Left renal pelvis (tissue), 4 donors: ENCODE measurements at places on chromosomes 13 and 19.

DNA sequence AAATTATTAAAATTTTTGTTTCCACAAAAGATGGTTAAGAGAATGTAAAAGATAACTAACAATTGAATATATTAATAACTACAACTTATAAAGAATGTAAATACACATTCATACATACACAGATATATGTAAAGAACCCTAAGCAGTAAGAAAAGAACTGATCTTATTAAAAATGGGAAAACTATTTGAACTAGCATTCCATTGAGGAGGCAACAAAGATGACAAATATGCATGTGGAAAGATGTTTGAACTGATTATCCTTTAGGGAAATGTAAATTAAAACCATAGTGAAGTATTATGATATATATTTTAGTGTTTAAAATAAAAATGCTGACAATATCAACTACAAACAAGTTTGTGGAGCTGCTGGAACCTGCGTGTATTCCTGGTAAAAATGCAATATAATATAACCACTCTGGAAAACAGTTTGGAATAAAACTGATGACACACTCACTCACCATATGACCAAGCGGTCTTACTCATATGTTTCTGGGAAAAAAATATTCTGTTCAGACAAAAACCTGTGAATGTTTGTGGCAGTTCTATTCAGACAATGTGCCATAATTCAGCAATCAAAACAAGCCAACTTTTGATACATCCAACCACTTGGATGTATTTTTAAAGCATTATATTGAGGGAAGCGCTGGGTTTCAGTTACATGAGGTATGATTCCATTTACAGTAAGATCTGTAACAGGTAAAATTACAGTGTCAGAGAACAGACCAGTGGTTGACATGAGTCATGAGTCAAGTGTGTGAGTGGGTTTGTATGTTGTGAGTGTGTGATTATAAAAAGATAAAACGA is 694.4 kb upstream of the SLITRK5 start:
- DNase-seq, result no peak

- no peak for DNase-seq
Observed at GRCh38 chr13:98889419-98890085, 88.3 kb downstream of the DOCK9 start.

DNA sequence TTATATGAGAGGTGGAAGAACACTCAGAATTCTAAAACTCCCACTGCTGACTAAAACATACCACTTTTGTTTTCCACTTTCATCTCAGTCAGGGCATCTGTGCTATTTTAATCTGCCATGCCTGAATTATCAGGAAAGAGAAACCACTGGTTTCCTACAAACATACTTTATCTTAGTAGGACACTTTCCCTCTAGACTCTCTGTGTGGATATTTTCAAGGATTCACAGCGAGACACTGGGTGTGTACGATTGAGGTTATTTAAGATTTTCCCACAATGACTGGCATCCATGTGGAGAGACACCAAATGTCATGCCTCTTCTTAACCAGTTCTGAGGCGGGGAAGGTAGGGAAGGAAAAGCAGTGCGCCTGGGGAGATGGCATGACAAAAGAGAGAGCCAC is 212.2 kb downstream of the ENOX1 start:
- no peak for DNase-seq

DNA sequence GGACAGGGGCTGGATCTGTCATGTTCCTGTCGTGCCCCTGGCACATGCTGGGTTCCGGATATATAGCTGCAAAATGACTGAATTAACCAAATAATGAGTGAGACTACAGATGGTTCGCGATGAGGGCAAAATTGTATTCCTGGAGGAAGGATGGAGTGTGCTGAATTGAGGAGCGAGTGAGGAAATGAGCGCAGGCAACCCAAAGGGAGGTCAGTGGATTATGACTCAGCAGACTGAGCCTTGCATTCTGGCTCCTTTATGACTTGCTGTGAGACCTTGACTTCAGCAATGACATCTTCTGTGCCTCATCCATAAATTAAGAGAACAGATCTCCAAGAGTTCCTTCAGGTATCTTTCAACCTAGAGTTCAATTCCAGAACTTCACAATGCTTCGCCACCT is 115.0 kb upstream of the CLDN10 start:
- no peak for DNase-seq

- no peak for DNase-seq
Observed at GRCh38 chr13:37656247-37656940, 57.8 kb upstream of the POSTN start.

GRCh38 chr13:79909644-79910043 is 428.7 kb downstream of the NDFIP2 start:
- DNase-seq, result peak; percentile 38

GRCh38 chr19:4748185-4748584 is 24.5 kb upstream of the DPP9 start:
- no peak for DNase-seq

GRCh38 chr19:38990949-38991697 is 15.6 kb upstream of the FBXO17 start:
- no peak for DNase-seq

DNA sequence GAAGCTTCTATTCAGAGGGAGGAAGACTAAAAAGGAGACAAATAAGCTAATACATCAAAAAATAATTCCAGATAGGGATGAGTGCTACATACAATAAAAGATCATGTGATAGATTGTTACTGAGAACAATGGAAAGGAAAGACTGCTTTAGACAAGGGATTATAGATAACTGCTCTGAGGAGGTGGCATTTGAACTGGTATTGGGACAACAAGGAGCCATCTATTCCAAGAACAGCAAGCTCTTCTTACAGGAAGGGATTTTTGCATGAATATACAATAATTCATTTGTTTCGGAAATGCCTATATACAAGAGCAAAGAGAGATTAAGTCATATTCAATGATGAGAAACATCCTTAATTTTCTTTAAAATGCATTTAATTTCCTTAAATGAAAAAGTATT is 540.5 kb upstream of the KLF12 start:
- no peak for DNase-seq

DNA sequence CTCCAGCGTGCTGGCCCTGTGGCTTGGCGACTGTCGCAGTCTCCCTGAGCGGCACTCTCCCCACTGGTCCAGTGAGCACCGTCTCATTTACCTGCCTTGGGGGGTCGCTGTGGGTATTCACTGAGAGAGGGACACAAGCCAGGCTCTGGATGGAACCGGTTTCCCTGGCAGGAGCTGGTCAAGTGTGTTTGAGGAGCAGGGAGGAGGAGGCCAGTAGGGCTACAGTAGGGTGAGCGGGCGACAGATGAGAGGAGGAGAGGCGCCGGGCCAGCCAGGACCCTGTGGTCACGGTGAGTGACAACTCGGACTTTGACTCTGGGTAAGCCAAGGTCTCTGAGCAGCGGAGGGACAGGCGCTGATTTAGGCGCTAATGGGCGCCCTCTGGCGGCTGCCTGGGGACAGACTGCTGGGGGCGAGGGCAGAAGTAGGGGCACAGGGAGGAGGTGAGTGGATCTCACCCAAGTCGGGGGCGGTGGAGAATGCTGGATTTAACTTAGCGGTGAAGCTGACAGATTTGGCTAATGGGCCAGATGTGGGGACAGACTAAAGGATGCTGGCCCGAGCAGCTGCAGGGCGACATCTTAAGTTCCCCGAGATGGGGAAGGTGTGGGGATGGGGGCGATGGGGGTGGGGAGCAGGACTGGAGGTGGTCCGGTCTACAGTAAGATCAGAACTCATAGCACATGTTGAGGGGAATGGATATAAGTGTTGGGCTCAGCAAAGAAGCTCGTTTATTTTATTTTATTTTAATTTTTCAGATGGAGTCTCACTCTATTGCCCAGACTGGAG is 4.7 kb upstream of the PRMT1 start:
- no peak for DNase-seq

- no peak for DNase-seq
Observed at GRCh38 chr13:101146101-101146898, 270.0 kb downstream of the NALCN start.

GRCh38 chr19:44719262-44719701 is 20.3 kb downstream of the CEACAM16 start:
- no peak for DNase-seq

DNA sequence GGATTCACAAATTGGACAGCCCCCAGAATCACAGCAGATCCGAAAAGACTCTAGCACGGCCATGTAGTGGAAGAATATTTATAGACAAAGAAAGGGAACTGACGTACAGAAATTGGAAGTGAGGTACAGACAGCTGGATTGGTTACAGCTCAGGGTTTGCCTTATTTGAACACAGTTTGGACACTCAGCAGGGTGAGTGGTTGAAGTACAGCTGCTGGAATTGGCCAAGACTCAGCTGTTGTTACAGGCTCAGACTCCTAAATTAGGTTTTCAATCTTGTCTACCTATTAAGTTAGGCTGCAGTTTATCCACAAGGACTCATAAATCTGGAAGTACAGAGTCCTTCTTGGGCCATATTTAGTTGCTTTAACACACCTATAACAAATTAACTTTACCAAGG is 5.8 kb upstream of the CFAP97D2 start:
- no peak for DNase-seq

DNA sequence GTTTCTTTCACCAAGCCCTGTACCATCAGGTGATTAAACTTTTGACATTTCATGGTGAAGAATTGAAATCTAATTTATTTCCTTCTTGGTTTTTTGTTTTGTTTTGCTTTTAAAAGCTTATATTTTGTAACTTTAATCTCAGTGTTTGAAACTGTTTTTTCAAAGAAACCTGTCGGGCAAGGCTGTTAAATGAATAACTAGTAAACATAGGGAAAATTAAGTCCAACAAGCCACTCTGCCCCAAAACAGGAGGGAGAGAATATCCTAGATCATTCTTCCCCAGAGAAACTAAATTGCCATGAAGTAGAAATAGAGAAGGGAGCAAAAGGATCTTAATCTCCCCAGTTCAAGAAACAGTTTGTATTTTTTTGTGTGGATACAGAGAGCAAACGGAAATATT is 98.2 kb downstream of the FREM2 start:
- no peak for DNase-seq

DNA sequence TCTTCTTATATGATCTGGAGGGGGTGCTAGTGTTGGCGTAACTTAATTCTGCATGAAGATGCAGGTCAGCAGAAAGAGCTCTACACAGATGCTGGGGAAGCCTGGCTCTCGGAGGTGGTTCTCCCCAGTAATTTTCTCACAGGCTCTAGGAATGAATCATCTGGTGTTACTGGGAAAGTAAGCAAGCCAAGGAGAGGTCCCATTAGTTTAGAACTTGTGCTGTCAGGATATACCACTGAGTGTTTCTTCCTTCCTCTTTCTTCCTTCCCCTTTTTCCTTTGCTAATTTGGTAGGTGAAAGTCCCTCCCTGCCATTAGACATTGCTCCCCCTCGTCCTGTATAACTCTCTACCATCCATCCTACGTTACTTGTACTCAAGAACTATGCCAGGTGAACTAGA is 68.3 kb downstream of the ATP8A2 start:
- no peak for DNase-seq

DNA sequence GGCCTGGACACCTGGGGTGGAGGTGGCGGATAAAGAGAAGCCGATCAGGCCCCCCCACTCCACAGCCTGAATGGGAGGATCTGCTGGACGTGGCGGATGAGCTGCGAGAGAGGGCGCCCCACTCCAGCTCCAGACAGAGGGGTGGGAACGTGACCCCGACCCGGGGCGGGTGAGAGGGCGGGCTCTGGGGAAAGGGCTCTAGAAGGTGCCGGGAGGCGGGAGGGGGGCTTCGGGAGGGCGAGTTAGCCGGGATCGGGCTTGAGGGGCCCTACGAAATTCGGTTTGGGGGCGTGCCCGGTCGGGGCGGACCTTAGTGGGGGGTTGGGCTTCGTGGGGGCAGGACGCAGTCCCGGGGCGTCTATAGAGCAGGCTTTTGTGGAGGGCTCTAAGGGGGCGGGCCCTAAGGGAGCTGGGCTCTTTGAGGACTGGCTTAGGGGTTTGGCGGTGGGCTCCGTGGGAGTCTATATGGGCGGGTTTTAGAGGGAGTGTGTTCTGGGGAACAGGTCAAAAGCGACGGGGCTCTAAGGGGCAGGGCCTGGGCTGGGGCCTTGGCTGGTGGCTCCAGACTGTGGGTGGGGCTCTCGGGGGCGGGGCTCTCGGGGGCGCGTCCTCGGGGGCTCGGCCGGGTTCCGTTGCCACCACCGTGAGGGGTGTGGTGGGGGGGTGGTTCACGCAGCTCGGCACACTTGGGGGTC is 4.1 kb upstream of the NANOS3 start:
- no peak for DNase-seq

DNA sequence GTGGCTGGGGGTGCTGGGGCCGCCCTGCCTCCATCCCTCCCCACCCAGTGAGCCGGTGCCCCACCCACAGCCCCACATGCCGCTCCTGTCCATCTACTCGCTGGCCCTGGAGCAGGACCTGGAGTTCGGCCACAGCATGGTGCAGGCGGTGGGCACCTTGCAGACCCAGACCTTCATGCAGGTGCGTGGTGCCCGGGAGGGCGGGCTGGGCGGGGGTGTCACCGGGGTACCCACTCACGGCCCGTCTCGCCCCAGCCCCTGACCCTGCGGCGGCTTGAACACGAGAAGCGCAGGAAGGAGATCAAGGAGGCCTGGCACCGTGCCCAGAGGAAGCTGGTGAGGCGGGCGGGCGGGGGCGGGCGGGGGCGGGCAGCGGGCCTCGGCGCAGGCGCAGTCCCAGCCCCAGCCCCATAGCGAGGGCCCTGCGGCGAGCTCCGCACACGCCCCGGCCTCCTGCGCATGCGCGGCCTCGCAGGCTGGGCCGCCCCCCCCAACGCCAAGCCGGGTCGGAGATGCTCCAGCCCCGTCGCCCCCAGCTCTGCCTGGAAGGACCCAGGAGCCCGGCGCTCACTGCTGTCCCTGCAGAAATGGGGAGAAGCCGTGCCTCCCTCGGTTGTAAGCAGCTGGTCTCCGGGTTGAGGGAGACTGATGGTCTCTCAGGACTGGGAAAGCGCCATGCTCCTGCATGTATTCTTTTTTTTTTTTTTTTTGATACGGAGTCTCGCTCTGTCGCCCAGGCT is 7.7 kb downstream of the ARHGAP45 start:
- no peak for DNase-seq

DNA sequence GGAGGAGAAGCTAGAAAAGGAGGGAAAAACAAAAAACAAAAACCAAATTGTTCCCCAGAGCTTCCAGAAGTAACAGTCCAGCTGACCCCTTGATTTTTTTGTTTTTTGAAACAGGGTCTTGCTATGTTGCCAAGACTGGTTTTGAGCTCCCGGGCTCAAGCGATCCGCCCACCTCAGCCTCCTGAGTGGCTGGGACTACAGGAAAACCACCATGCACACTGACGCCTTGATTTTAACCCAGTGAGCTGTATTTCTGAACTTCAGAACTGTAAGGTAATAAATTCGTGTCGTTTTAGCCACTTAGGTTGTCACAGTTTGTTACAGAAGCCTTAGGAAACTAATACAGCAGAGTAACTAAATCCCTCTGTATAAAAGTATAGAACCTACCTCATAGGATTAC is 1.1 kb upstream of the NEK3 start:
- DNase-seq, result no peak
